ENCODE measurements at places on chromosomes 2 and 18.

DNA sequence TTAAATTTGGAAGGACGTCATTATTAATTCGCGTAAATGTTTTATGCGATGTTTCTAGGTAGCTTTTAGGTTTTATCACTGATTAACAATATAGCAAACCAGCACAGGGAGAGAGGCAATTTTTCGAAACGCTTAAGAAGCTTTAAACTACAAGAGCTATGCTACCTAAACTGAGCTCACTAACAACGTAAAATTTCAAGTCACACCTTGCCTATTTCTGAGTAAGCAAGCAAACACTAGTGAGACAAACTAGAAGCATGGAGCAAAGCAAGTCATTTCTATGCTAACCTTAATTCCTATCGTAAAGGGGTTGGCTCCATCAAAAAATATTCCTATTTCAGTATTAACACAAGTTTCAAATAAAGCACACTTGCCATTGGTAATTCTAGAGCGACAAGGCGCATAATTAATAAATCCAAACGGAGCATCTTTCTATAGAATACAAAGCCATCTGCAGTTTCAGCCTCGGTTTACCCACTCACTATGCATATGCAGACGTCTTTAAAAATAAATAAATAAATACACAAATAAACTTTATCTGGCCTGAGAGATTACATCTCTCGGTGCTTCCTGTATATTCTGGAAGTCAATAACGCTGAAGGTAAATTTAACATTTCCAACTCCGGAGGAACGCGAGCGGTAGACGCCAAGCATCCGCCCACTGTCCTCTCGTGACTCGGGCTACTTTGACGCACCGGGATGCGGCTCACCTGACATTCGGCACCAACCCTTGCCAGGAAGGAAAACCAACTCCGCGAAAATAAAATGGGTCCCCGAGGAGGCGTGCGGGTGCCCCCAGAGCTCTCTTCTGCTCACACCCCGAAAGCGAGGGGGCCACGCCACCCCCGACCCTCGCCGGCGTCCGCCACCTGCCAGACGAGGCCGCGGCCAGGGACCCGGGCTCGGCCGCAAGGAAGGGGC lies 947 bp downstream of the ITSN2 start:
- DNase-seq, result peak; percentile 12

- no peak for DNase-seq
Measured at GRCh38 chr2:158407031-158407430, 49.5 kb downstream of the CCDC148 start.

DNA sequence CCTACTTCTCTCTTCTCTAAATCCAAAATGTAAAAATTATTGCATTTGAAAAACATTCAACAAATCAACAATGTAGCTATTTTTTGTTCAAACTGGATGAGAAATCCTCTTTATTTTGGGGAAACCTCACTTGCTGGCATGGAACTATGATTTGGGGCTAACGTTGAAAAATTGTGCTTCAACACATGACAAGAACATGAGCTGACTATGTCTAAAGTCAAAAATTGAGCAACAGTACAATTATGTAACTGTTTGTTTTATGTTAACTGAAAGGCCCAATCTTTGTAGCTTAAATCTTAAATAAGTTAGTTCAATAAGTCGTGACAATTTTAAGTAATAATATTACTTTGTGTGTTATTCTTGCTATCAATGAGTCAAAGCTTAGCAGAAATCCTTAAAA lies 67.3 kb downstream of the TMEFF2 start:
- DNase-seq, result no peak

GRCh38 chr18:40013001-40013609 lies 1941.9 kb upstream of the PIK3C3 start:
- peak; percentile 45 for DNase-seq

DNA sequence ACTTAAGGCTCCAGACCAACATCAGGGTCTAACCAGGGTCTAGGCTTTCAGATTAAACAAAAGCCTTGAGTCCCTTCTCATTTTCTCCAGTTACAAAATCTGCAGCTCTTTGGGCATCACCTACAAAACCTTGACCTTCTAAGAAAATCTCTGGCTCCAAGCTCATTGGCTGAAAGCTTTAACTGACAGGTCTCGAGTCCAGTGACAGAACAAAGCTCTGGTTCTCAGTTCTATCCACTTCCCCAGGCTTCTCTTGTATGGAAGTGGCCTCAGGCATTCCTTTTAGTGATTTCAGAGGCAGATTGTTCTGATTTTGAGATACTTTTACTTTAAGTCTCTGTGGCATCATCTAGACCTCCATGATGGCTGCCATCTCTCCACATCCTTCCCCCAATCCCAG lies 11.3 kb downstream of the SIX2 start:
- DNase-seq, result no peak

- peak; percentile 82 for DNase-seq
Measured at GRCh38 chr18:35983818-35984217, 11.3 kb downstream of the RMP24 start.
